Foreskin fibroblast (primary cell): ENCODE measurements at places on chromosomes 2 and 18.

GRCh38 chr2:226873051-226873620 lies 37.3 kb downstream of the RHBDD1 start:
- DNase-seq: peak; percentile 47

DNA sequence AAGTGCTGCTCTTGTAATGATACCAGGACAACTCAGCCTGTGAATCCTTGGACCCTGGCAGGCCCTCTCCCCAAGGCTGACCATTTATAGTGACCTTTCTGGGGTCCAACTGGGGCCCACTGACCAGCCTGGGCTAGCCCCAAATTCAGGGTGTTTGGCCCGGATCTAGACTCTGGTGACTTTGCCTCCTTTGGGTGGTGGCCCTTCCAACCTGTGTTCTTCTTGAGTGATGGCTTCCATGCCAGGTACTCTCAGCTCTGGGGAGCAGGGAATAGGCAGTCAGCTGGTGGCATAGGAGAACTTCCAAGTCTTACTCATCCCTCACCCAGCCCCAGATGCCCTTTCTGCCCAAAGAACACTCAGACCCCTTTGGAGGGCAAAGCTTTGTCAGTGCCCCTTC lies 10.3 kb downstream of the MYO7B start:
- no peak for DNase-seq

DNA sequence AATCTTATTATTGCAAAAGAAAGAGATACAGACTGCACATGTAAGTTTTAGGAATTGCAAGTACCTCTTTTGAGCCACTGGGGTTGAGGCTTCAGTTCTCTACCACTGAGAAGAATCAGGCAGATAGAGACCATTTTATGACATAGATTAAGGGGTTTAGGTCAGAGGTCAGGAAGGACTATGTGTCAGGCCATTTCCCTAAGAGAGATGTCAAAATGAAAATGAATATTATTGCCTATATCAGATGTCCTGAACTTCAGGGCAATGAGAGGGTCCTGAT lies 113.7 kb downstream of the GATA6 start:
- DNase-seq: no peak

DNA sequence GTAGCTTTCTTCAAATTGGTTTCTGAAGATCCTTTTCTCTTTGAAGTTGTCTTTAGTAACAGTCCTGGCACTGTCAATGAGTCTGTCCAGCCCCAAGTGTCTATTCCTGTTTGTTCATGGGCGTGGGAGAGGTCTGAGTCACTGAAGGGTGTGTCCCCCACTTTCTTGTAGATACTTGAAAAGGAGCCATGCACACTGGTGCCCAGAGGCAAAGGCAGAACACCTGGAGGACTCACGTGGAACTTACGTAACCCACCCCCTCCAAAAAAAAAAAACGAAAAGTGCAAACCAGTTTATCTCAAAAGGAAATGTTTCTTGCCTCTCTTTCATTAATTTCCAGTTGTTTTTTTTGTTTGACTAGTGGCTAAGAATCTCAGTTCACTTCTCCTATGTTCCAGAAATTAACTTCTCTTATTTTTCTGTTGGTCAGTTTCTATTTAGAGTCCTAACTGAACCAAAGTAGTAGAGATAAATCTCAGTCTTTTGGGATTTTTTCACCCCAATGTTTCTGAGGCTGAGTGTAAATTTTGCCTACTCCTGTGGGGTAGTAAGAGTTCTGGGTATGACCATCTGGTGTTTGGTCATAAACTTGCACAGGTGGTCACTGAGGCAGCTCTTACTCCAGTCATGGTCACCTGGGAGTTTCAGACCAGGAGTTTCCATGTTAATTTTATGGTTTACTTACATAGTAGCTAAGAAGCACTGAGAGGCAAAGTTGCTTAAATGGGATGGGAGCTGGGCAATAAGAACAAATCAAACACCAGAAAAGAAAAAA lies 54.9 kb downstream of the DSC3 start:
- no peak for DNase-seq

DNA sequence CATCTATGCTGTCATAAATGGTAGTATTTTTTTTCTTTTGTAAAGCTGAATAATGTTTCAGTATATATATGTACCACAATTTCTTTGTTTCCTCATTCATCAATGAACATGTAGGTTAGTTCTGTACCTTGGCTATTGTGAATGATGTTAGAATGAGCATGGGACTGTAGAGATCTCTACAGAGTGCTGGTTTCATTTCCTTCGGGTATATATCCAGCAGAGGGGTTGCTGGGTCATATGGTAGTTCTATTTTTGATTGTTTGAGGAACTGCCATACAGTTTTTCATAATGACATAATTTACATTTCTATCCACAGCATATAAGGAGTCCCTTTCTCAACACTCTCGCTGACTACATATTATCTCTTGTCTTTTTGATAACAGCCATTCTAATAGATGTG lies 243.5 kb downstream of the CDH7 start:
- DNase-seq: no peak
